ENCODE measurements at places on chromosomes 6 and 20. TPM values are rescaled to one million over a fixed set of nuclear protein-coding genes. Genes with fewer than 3 reads are reported as not detected.

Gene RPRD1B
- total RNA-seq, result 58.9 TPM

Gene KIAA0408
- total RNA-seq, result 0.38 TPM

Gene CCN5
- total RNA-seq, result 43.8 TPM

Gene OR2W1
- total RNA-seq, result not detected

Gene C20orf204
- 0.54 TPM for total RNA-seq

DNA sequence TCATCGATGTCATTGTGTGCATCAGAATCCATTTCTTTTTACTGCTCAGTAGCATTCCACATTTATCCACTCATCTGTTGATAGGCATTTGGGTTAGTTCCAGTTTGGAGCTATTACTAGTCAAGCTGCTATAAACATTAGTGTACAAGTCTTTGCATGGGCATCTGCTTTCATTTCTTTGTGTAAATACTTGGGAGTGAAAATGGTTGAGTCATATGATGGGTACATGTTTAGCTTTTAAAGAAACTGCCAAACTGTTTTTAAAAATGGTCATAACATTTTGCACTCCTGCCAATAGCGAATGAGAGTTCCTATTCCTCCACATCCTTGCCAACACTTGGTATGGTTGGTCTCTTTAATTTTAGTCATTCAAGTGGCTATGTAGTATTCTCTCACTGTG, 21.2 kb upstream of the SLC22A2 start:
- no peak overlapping the region for H3K27ac ChIP-seq
- no peaks in the 10 kb centered on the region for H3K4me1 ChIP-seq
- H3K4me3 ChIP-seq, result no peak overlapping the region
- no peaks in the 10 kb centered on the region for H3K27me3 ChIP-seq

DNA sequence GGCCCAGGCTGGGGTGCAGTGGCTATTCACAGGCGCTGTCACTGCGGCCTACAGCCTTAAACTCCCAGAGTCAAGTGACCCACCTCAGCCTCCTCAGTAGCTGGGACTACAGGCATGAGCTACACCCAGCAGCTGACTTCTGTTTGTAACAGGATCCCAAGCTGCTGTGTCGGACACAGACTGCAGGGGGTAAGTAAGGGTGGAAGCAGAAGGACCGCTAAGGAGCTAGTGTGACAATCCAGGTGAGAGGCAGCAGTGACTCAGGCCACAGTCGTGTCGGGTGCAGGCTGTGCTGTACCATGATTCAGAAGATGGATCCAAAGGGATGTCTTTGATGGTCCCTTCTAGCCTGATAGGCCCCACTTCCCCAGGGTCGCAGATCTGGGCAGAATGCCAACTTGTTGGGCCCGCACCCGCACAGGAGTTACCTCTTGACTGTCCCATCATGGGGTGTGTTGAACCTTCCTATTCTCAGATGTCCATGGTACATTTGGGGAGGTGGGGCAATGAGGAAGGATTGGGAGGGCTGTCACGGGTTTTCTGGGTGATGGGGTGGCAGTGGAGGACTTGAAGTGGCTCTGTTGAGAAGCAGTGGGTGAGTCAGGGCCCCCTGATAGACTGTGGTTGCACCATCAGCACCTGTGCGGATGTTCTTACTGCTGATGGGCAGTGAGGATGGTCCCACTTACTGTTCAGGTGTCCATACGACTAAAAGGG, 25.3 kb downstream of the AAR2 start:
- no peak for DNase-seq
- H3K4me1 ChIP-seq, result no peaks in the 10 kb centered on the region
- no peaks in the 10 kb centered on the region for H3K27me3 ChIP-seq

DNA sequence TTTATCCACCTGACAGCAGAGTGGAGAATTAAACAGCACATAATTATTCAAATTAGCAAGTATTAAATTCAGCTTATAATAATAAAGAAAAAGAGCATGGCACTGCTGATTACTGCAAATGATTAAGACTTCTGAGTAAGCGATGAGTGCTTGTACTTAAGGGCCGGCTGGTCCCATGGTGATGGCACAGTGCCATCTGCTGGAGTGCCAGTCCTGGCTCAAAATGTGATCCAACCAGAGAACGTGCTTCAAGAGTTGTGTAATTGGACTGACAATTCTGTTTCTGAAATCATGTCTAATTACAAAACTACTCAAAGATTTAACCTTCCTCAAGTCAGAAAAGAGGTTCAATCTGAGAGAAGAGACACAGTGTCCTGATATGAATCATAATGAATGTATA, 181.6 kb upstream of the RGS17 start:
- peak; percentile 95 for DNase-seq
- H3K36me3 ChIP-seq, result no peaks in the 10 kb centered on the region
- H3K4me3 ChIP-seq, result no peak overlapping the region
- peak overlapping the region; percentile 58 for H3K27ac ChIP-seq
- peaks cover 18% of the 10 kb centered on the region for H3K4me1 ChIP-seq

DNA sequence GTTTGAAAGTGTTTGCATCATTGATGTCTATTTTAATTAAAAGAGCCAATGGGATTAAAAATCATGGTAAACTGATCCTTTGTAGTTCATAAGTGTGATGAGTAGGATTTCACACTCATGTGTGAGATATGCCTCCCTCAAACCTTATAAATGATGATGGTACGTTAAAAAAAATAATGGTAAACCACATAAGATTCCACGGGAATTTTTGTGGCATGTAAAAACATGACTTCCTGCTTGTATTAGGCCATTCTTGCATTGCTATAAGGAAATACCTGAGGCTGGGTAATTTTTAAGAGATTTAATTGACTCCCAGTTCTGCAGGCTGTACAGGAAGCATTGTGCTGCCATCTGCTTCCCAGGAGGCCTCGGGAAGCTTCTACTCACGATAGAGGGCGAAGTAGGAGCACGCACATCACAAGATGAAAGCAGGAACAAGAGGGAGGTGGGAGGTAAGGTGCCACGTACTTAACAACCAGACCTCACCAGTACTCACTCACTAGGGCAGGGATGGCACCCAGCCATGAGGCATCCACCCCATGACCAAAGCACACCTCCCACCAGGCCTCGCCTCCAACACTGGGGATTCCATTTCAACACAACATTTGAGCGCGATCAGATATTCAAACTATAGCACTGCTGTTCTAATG, 187.6 kb upstream of the QKI start:
- no peak overlapping the region for H3K4me3 ChIP-seq
- H3K27me3 ChIP-seq, result no peaks in the 10 kb centered on the region
